ENCODE measurements at places on chromosomes 1 and 21.

GRCh38 chr1:245388687-245389086 is 233.9 kb downstream of the KIF26B start:
- DNase-seq = no peak

DNA sequence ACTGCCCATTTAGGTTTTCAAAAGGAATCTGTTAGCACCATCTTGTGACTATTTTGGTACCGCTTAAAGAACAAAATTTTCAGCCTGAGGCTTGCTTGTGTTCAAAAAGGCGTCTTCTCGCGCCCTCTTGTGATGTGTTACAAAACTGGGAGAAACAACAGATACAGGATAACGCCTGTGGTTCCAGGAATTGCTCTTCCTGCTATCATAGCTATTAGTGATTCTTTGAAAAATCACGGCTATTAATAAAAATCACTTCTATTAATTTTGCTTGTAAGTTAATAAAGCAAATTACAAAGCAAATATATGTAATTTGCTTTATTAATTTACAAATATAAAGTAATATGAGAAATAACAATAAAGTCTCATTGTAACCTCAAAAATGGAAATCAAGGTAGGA is 82.2 kb upstream of the ABCD3 start:
- DNase-seq = no peak

GRCh38 chr1:61865646-61866220 is 123.5 kb downstream of the PATJ start:
- no peak for DNase-seq

- DNase-seq = no peak
Measured at GRCh38 chr1:177340601-177341067, 169.9 kb downstream of the BRINP2 start.

GRCh38 chr1:243246916-243247315 is 8.2 kb downstream of the CEP170 start:
- DNase-seq = no peak

DNA sequence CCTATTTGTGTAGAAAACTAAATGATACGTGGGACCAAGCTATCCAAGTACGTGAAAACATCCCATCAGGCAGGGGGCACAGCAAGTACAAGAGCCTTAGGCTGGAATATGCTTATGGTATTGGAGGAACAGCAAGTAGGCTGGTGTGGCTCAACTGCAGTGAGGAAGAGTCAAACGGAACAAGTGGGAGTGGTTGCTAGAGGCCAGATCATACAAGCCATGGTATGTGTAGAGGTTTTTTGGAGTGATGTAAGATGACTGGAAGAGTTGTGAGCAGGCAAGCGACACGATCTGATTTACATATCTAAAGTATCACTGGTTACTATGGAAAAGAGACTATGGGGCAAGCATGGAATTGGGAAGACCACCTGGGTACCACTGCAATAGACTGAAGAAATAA is 27.8 kb downstream of the ELK4 start:
- no peak for DNase-seq

Measured in stimulated activated CD8-positive, alpha-beta memory T cell treated with anti-CD3 and anti-CD28 coated beads, Interleukin-15, amount 100 ng/mL, for 4 hours (primary cell).